ENCODE measurements at places on chromosomes 11 and 22.

- no peak for DNase-seq
These were observed 1.4 kb downstream of the CDKN1C start for GRCh38 chr11:2883979-2884815.

- DNase-seq, result no peak
These were observed 57.9 kb downstream of the LRRC74B start for GRCh38 chr22:21103633-21104032.

- no peak for DNase-seq
These were observed 39.6 kb downstream of the DIXDC1 start for GRCh38 chr11:111976767-111977145.

DNA sequence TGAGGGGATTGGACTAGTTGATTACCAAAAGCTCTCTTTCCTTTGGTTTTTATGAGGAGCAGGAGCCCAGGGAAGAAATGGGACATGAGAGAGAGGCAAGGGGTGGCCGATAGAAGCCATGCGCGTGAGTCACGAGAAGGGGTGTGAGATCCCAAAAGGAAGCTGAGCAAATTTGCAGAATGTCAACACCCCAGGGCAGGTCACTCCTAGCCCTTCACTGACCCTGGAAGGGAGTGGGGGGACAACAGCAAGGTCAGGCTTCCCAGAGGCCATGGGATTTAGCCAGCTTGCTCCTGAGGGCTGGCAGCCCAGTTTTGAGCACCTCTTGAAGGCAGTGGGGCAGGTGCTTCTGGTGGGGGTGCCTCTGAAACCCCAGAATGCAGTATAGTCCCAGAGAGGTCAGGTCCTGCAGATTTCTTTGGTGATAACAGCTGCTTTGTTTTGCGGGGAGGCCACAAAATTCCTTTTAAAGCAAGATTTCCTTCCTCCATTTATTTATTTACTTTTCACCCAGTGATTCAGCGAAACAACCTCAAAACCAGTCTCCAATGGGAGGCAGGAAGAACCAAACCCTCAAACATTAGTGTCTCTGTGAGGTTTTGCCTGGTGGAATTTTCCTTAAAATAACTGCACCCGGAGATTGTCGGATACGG lies 40.1 kb upstream of the TIMP3 start:
- DNase-seq, result no peak

- DNase-seq, result no peak
These were observed 47.2 kb downstream of the CCDC83 start for GRCh38 chr11:85902353-85902752.
